ENCODE measurements at places on chromosomes 2 and 18. TPM values are rescaled to one million over a fixed set of nuclear protein-coding genes. Genes with fewer than 3 reads are reported as not detected.

UGT1A4 gene
- total RNA-seq, result 7.5 TPM

TFPI gene
- 80.7 TPM for total RNA-seq

- no peak for DNase-seq
- no peaks in the 10 kb centered on the region for H3K36me3 ChIP-seq
- H3K4me1 ChIP-seq, result no peaks in the 10 kb centered on the region
- no peak overlapping the region for H3K27ac ChIP-seq
- no peaks in the 10 kb centered on the region for H3K27me3 ChIP-seq
These were observed 26.0 kb downstream of the TWIST2 start for GRCh38 chr2:238873841-238874240.

UBXN4 gene
- total RNA-seq, result 60.2 TPM

GRCh38 chr2:45714679-45715078 is 63.2 kb downstream of the PRKCE start:
- H3K36me3 ChIP-seq, result no peaks in the 10 kb centered on the region
- H3K27ac ChIP-seq, result no peak overlapping the region
- H3K27me3 ChIP-seq, result no peaks in the 10 kb centered on the region
- H3K4me3 ChIP-seq, result no peak overlapping the region
- DNase-seq, result no peak

GRCh38 chr2:70961648-70961994 is 16.8 kb upstream of the ANKRD53 start:
- H3K36me3 ChIP-seq, result no peaks in the 10 kb centered on the region
- peaks cover 10% of the 10 kb centered on the region for H3K4me1 ChIP-seq
- DNase-seq, result no peak
- no peak overlapping the region for H3K27ac ChIP-seq
- H3K4me3 ChIP-seq, result no peak overlapping the region

GLI2 gene
- total RNA-seq, result 0.94 TPM

- no peaks in the 10 kb centered on the region for H3K36me3 ChIP-seq
- H3K4me1 ChIP-seq, result peaks cover 61% of the 10 kb centered on the region
- H3K4me3 ChIP-seq, result no peak overlapping the region
- no peaks in the 10 kb centered on the region for H3K27me3 ChIP-seq
These were observed 65.9 kb downstream of the TMEM247 start for GRCh38 chr2:46545015-46545839.

- no peak for DNase-seq
- H3K4me1 ChIP-seq, result no peaks in the 10 kb centered on the region
- H3K27ac ChIP-seq, result no peak overlapping the region
- H3K27me3 ChIP-seq, result no peaks in the 10 kb centered on the region
- H3K4me3 ChIP-seq, result no peak overlapping the region
- peaks cover 64% of the 10 kb centered on the region for H3K36me3 ChIP-seq
These were observed 69.4 kb downstream of the ADI1 start for GRCh38 chr2:3449936-3450335.

KYNU gene
- total RNA-seq, result 0.53 TPM

GRCh38 chr2:168816369-168816768 is 13.9 kb downstream of the NOSTRIN start:
- no peak for DNase-seq
- H3K4me3 ChIP-seq, result no peak overlapping the region
- no peaks in the 10 kb centered on the region for H3K36me3 ChIP-seq
- H3K4me1 ChIP-seq, result no peaks in the 10 kb centered on the region

DNA sequence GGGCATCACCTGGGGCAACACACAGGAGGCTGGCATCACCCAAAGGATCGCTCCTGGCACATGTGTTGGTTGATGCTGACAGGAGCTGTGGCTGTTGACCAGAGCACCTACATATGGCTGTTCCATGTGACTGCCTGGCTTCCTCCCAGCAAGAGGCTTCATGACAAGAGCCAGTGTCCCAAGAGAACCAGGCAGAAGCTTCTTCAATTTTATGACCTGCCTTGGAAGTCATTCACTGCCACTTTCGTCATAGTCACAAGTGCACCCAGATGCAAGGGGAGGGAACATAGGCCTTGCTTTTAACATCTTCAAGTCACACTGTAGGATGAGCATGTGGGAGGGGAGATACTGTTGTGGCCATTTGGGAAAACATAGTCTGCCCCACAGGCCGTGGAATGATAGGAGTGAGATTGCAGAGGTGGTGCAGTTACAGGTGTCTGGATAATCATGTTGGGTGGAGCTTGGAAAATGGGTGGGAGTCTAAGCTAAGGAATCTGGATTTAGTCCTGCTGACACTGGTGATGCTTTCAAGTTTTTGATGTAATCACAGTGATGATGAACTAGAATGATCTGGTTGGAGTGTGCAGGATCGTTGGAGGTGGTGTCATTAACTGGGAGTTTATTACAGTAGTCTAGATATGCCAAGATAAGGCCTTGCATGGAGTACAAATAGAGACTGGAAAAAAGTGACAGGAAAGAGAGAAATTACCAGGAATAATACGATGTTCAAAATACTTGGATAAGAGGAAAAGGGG is 107.0 kb downstream of the RAPGEF4 start:
- no peak for DNase-seq
- no peak overlapping the region for H3K27ac ChIP-seq
- no peak overlapping the region for H3K4me3 ChIP-seq
- no peaks in the 10 kb centered on the region for H3K36me3 ChIP-seq
- no peaks in the 10 kb centered on the region for H3K27me3 ChIP-seq
